Activated CD4-positive, alpha-beta T cell treated with anti-CD3 and anti-CD28 coated beads for 48 hours (primary cell): ENCODE measurements at places on chromosomes 12 and 14.

DNA sequence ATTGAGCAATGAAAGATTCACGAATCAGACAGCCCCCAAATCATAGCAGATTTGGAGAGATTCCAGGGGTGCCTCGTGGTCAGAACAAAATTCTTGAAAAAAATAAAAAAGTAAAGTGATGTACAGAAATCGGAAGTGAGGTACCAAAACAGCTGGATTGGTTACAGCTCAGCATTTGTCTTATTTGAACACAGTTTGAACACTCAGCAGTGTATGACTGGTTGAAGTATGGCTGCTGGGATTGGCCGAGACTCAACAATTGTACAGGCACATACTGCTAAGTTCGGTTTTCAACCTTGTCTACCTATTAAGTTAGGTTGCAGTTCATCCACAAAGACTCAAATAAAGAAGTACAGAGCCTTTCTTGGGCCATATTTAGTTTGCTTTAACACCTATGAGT lies 865.4 kb upstream of the TMEM132C start:
- no peak for DNase-seq

DNA sequence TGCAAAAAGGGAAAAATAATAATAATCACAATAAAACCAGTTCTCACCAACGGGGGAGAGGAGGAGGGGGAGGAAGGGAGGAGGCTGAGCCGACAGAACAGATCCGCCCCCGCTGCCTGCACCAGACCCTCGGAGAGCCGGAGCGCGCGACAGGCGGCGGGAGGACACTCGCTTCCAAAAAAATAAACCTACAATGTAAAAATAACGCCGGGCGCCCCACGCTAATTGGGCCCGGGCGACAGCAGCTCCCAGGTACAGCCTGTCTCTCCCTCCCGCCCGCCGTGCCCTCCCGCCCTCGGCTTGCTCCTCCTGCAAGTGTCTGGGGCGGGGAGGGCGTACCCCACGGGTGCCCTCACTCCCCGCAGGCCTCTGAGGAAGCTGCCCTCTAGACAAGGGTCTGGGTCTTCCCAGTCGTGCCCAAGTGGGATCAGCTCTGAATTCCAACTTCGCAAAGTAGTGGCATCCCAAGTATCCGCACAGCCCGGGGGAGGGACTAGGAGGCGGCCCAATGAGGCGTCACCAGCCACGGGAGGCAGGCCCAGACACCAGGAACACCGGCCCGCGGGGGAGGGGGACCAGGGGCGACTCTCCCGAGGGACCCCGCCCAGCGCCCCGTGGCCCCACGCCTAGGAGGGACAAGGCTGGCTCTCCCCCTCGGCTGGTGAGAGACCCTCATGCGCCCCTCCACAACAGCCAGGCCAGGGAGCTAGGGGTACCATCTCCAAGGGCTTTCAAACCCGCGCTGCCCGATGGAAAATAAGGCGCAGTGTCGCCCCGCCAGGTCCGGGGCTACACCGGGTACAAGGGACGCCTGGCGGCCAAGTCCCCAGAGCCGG lies 1.0 kb downstream of the NCOR2 start:
- peak; percentile 78 for DNase-seq

DNA sequence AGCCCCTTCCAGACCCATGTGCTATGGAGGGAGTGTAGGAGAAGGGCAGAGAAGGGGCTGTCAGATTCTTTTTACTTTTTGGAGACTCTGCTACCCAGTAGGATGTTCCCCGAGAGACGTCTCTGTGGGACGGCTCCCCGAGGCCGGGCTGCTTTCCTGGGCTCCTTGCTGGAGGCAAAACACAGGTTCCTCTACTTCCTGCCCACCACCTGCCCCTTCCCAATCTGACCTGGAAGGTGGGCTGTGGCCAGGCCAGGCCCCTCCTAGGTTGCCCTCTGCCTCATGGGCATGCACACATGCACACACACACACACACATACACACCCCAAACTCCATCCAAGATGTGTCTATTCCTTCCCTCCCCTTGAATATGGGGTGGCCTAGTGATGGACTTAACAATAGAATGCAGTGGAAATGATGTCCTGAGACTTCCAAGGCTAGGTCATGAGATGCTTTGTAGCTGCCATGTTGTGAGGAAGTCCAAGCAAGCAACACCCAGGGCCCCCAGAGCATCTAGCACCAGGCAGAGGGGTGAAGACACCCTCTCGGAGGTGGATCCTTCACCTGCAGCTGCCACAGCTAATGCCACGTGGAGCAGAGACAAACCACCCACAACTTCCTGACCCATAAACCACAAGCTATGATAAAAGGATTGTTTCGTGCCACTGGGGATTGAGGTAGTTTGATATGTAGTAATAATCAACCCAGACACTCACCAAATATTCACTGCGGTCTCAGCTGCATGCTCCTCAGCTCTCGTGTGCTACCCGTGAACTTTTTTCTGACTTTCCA lies 1.6 kb upstream of the ASB2 start:
- peak; percentile 85 for DNase-seq

DNA sequence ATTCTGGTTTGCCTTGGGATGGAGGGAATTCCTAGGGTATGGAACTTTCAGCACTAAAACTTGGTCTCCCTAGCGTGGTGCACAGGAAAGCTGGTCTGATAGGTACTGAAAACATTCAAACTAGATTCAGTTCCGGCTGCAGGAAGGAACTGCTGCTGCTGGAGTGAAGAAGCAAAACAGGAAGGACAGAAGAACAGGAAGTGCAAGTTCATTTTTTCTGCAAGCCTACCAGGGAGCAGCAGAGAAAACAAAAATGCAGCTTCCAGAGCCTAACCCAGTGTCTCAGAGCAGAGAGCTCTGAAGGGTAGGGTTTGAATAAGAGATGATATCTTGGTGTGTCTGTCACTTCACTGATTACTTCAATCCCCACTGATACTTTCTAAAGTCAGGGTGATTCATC lies 165.2 kb downstream of the VRK1 start:
- DNase-seq: peak; percentile 4

DNA sequence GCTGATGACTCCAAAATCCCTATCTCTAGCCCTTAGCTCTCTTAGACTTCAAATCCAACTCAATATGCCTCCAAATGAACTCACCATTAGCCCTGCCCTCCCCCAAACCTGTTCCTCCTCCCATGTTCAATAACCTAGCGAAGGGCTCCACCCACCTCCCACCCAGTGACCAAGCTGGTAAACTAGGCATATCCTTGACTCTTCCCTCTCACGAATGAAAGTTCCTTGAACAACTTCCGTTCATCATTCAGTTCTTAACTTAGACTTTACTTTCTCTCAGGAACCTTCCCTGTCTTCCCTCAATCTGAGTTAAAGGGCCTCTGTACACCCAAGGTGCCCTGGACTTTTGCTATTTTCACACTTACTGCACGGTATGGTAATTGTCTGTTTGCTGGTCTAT lies 1.9 kb upstream of the KLHDC1 start:
- DNase-seq: peak; percentile 17

DNA sequence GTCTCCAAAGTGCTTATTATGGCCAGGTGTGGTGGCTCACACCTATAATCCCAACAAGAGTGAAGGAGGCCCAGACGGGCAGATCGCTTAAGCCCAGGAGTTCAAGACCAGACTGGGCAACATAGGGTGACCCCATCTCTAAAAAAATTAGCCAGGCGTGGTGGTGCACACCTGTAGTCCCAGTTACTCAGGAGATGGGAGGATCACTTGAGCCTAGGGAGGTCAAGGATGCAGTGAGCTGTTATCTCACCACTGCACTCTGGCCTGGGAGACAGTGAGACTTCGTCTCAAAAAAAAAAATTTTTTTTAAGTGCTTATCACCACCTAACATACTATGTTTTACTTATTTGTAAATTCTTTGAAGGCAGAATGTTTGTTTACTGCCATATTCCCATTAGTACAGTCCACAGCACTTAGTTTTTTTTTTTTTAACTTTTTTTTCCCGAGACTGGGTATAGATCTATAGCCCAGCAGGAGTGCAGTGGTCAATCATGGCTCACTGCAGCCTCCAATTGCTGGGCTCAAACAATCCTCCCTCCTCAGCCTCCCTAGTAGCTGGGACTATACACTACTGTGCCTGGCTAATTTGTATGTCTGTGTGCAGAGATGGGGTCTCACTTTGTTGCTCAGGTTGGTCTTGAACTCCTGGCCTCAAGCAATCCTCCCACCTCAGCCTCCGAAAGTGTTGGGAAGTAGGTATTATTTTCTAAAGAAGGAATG lies 4.7 kb upstream of the KANSL2 start:
- no peak for DNase-seq

GRCh38 chr12:66279123-66279712 lies 23.1 kb upstream of the HELB start:
- DNase-seq: peak; percentile 44

DNA sequence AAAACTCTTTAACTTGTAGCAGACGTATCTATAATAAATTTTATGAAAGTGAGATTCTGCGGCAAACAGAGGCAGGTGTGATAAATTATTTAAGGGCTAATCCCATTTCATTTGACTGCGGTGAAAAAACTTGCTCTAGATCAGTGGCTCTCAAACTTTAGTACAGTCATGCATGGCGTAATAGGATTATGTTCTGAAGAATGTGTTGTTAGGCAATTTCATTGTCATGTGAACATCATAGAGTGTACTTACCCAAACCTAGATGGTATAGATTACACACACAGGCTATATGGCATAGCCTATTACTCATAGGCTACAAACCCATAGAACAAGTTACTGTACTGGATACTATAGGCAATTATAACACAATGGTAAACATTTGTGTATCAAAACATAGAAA lies 83.7 kb downstream of the HEATR5A start:
- DNase-seq: no peak

DNA sequence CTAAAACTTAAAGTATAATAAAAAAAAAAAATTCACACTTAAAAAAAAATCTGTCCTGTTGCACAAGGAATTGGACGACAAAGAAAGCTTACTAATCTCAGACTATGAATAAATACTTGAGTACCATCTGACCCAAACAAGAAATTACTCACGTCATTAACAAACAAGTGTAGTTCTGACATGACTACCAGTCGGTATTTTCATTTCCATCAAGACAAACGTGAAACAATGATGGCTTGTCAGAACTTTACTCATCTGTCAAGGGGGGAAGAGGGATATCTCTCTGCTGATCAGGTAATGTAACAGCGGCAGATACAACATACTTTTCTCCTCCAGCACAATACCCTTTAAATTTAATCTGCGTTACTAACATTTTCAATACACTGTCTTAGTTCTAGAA lies 78.3 kb downstream of the CDK17 start:
- DNase-seq: no peak

DNA sequence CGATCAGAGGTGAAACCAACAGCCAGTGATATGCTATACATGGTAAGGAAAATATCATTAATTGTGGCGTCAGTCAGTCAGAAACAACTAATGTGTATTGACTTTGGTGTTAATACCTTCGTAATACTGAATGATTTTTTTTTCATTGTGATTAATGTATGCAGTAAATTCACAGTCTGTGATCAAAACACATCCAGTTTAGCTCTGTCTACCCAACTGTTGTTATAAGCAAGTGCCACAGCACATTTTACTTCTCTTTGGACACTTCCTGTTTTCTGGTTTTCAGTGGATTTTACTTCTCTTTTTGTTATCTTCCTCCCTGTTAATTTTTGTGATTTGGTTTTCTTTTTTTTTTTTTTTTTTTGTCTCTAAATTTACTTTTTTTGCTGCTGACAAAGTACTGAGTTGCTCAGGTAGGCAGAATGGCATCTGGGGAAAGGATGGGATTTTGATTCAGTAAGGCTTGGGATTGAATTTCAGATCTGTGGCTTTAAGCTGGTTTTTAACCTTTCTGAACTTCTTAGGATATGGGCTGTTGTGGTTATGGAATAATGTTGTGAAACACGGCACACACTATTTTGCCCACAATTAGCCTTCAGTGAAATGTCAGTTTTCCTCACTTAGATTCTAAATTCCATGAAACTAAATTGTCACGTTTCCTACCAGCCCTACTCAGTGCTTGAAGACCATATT lies 604 bp downstream of the GLIPR1 start:
- no peak for DNase-seq

DNA sequence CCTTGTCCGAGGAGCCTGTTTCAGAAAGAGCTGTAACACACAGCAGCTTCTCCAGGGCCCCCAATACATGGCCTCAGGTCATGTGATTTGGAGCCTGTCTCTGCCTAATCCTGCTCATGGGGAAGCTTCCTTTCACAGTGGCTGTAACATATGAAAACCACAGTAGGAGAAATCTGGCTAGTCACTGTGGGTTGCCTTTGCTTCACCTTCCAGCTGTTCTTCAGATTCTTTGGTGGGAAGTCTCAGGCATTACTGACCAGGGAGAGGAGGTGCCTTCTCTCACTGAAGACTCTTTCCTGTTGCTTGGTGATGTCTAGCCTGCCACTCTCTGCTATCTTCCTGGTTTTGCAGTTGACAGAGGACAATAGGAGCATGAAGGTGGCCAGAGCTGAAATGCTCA lies 350.6 kb downstream of the DPF3 start:
- DNase-seq: no peak
